NB4 (cell line): ENCODE measurements at places on chromosomes 16 and 17.

DNA sequence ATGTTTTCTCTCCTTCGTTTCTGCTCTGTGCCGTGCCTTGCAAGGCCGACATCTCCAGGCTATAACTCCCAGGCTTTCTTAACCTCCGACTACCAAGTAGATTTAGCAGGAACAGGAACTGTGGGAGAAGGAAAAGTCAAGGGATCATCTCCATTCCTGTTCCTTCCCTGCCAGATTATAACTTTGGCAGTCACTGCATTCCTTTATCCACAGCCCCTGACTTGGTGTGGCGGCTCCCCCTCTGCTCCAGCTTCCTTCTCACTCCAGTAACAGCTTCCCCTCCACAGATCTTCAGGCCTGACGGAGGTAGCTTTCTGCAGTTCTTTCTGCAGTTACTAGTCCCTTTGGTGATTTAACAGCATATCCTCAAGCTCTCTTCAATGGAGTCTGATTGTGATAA, 234.6 kb upstream of the MON1B start:
- no peak for DNase-seq

GRCh38 chr17:20116683-20117309, 107.6 kb downstream of the SPECC1 start:
- DNase-seq, result peak; percentile 66

- DNase-seq, result no peak
Measured at GRCh38 chr16:86816930-86817625, 238.7 kb downstream of the FOXL1 start.

GRCh38 chr16:11738742-11739544, 3.7 kb downstream of the TXNDC11 start:
- DNase-seq, result no peak

DNA sequence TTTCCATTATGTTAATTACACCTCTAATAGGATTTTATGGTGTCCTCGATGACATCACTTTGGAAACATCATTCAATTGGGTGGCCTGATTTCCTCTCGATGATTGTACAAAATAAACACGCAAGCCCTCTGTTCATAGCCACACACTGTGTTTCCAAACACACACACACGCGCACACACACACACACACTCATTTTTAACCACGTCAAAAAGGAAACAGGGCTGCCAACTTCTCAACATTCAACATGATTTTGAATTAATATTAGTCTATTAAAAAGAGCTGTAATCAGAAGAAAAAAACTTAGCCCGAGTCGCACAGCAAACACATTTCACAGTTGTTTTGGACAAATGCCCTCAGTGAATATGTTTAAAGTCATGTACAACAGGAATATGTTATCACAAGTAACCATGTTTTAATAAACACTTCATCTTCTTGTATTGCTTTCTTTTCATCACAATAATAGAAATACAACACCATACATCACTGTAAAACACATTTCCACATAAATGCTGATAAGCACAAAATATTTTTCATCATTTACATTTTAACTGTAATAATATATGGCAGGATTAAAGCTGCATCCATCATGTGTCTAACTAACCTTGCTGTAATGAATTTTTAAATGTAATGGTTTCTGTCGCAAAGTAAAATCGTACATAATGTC, 219.1 kb upstream of the IRX3 start:
- no peak for DNase-seq

DNA sequence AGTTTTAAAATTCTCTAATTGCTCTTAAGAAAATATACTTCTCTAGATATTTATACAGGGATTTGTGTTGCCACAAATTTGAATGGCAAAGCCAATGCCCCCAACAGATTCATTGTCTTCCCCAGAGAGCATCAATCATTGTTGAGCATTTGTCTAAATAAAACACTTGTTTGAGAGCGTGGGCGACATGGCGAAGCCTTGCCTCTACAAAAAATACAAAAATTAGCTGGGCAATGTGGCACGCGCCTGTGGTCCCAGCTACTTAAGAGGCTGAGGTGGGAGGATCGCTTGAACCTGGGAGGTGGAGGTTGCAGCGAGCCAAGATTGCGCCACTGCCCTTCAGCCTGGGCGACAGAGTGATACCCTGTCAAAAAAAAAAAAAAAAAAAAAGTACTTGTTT, 13.4 kb upstream of the SRSF1 start:
- no peak for DNase-seq

DNA sequence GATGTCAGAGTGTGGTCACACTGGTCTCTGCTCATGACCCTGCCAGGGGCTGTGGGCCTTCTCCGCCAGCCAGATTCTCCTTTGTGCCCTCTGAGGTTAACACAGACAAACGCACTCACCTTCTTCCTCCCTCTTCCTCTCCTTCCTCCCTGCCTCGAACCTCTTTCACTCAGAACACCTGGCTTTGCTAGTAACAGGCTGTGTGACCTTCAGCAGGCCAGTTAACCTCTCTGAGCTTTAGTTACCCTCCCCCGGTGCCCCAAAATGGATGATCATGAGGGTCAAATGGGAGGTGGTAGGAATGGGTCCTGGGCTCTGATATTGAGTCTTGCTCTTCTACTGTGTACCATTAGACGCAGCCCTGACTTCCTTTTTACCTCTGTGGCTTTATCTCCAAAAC, 127.1 kb downstream of the OR1D5 start:
- no peak for DNase-seq

GRCh38 chr17:64113006-64113405, 16.9 kb downstream of the ERN1 start:
- no peak for DNase-seq

GRCh38 chr16:84699712-84700445, at the start of gene USP10:
Gene USP10 (plus strand): TSS chr16:84700000. CDS start chr16:84700091, 91 bp downstream.
- peak; percentile 84 for DNase-seq

DNA sequence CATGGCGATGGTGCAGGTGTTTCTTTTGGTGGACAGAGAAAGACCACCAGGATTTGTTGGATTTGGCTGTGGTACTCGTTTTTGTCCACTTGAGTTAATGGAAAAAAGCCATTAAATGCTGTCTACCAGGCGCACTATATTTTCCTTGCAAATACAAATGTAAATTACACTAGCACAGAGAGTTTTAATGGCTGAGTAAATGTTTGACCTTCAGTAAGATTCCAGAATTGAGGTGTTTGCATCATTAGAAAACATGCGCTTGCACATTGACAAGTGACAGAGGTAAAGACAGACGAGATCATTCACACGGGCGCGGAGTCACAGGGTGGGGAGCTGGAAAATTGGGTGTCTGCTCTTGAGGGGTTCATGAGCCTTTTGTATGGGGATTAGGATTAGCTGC, 53.5 kb upstream of the AKTIP start:
- no peak for DNase-seq

DNA sequence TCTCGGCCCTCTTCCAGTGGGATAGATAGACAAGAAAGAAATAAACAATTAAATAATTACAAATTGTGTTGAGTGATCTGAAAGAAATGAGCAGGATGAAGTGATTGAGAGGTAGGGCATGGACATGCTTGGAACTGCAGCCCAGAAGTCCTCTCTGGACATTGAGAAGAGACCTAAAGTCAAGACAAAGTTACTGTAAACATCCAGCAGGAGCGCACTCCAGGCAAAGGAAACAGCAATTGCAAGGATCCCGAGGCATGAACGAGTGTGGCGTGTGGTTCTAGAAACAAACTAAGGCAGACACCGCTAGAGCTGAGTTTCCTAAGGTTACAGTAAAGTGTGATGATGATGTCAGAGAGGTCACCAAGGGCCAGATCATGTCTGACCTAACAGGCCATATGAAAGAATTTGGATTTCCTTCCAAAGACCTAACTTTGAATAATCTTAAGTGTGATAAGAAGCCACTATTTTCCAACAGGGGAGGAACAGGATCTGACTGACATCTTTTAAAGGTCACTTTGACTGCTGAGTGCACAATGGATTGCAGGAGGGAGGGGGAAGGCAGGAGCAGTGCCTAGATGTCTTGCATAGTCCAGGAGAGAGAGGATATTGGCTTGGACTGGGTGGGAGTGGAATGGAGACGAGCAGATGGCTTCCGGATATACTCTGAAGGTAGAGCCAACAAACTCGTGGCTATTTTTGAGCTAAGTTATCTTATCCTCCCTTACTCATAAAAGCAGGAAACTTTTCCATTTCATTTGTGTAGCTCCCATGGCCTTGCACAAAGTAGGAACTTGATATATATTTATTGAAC, 19.0 kb downstream of the ABCC12 start:
- DNase-seq, result no peak

DNA sequence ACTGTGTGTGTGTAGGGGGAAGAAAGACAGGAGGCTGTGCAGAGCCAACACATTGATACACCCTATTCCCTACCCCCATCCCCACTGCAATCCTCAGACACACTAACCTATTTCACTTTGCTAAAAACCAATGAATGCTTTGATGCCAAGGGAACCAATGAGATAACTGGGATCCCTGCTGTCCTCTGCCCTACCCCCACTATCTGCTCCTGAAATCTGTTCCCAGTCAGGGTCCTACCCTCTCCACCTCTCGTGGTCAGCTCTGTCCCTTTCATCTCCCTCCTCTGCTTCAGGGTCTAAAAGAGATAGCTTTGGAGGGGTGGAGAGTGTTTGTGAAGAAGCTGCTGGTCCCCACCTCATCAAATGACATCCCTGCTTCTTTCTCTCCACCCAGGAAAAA, 19.1 kb upstream of the SP6 start:
- no peak for DNase-seq

DNA sequence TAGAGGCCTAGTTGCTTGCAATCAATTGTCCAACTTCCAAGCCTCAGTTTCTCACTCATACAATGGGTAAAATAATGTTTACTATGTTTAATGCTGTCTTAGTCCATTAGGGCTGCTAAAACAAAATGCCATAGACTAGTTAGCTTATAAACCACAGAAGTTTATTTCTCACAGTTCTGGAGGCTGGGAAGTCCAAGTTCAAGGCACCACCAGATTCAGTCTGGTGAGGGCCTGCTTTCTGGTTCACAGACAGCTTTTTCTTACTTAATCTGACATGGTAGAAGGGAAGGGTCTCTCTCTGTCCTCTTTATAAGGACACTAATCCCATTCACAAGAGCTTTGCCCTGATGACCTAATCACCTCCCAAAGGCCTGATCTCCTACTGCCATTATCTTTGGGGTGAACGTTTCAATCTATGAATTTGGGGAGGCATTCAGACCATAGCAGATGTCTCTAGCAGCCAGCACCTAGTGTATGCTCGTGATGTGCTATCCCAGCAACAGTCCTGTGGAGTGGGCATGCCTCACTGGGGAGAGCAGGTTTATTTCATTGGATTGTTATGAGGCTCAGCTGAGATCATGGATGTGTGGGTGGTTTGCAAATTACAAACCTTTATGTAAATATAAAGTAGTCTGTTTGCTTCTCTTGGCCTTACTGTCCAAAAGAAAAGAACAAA, 25.2 kb downstream of the YPEL2 start:
- DNase-seq, result no peak

DNA sequence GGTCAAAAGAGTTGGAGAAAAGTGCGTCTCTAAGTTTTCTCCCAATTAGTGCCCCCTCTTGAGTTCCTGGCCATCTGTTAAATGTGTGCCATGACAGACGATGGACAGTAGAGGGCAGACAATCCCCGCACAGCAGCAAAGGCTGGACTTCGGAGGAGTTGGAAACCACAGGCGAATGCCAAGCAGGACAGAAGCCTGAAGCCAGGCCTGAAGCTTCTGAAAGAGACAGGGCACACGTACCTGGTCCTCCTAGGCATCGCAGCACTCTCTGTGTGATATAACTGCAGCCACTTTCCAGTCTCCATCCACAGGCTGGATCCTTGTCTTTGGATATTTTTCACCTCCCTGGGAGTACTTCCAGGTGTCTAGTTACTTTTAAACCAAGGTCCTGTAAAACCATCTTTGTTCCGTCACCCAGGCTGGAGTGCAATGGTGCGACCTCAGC, 14.5 kb downstream of the C17orf100 start:
- DNase-seq, result peak; percentile 82

DNA sequence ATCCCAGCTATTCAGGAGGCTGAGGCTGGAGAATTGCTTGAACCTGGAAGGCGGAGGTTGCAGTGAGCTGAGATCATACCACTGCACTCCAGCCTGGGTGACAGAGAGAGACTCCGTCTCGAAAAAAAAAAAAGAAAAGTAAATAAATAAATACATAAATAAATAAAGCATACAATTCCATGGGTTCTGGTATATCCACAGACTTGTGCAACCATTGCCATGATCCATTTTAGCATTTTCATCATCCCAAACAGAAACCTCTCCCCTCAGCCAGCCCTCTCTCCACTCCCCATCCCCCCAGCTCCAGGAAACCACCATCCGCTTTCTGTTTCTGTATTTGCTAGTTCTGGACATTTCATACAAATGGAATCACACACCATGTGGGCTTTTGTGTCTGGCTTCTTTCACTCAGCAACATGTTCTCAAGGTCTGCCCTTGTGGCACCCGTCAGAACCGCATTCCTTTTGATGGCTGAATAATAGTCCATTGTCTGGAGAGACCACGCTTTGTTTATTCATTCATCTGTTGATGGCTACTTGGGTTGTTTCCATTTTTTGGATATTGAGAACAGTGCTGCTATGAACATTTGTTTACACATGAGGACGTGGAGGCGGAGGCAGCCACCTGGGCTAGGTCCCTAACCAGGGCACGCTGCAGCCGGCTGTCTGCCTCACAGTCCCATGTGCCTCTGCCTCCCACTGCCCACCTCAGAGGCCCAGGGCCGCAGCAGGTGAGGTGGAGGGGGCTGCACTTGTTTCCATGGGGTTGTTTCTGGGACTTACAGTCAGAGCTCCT, 76.2 kb downstream of the NT5M start:
- no peak for DNase-seq

DNA sequence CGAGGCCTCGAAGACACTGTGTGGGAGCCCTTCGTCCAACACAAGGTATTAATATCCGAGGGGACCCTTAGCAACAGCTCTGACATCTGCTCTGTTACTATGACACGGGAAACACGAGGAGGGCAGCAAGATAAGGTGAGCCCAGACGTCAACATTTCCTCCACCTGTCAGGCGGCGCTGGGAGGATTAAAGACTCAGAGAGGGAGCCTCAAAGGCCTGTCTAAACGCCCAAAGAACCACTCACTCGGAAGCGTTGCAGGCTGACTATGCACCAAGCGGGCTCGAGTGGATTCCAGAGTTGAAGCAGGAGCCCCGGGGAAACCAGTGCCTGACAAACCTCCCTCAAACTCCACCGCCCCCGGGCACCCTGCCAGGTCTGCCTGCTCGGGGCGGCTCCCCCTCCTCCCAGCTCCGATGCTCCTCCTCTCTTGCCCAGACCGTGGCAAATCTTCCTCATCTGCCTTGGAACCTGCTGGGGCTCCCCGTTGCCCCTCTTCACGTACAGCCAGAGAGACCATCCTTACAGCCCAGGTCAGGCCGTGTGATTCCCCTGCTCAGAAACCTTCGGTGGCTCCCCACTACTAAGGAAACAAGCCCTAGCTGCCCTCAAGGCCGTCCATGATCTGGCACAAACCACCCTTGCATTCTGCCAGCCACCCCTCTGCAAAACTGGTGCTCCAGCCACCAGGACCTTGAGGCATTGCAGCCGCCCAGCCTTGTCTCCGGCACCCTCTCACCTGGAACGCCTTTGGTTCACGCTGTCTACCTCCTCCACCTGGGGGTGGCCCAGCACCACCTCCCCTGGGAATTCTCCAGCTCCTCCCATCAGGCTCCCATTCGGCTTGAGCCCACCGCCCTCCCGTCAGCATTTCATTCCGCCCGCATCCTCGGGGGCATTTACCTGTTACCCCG, 16.2 kb downstream of the RPH3AL start:
- DNase-seq, result no peak

GRCh38 chr17:49916854-49917515, 52.0 kb upstream of the DLX4 start:
- peak; percentile 57 for DNase-seq
